ENCODE measurements at places on chromosomes 6 and 20.

DNA sequence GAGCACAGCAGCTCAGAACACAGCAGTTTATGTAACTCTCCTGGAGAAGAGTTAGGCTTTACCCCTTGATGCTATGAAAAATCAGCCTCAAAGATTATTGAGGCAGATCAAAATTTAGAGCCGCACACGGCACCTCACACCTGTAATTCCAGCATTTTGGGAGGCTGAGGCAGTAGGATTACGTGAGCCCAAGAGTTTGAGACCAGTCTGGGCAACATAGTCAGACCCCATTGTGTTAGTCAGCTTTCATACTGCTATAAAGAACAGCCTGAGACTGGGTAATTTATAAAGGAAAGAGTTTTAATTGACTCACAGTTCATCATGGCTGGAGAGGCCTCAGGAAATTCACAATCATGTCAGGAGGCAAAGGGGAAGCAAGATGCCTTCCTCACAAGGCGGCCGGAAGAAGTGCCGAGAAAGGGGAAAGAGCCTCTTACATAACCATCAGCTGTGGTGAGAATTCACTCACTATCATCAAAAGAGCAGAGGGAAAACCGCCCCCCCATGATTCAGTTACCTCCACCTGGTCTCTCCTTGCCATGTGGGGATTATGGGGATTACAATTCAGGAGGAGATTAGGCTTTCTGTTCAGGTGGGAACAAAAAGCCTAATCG, 87.7 kb downstream of the SGK1 start:
- DNase-seq, result no peak

- no peak for DNase-seq
These were observed 35.6 kb upstream of the NFATC2 start for GRCh38 chr20:51578145-51578459.

- DNase-seq, result no peak
These were observed 93.7 kb downstream of the SULF2 start for GRCh38 chr20:47691625-47692024.

DNA sequence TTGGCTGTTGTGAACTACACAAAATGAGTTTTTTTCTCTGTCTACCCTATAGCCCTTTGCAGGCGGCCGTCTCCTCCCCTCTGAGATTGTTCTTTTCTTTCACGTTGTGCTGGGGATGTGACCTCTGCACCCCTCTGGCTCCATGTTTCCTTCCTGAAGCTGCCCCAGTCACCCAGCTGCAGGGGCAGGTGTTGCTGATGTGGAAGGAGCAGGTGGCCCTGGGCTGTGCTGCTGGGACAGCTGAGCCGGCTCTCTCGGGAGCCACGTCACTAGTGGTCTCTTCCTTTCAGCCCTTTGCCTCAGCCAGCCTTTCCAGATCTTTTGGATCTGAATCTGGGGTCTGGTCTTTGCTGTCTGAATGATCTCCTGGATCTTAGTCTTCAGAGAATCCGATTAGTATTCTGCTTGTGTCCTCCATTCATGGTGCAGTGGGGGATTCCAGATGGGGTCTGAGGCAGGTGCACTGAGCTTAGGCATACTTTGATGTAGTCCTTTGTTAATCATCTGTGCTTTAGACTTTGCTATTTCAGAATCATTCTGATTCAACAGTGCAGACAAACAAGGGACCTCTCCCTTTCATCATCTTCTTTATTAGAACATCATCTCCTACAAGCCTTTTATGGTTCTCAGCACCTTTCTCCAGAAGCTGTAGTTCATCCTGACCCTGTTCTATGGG, 31.4 kb downstream of the TMEM181 start:
- DNase-seq, result no peak

GRCh38 chr6:17020889-17021538, 80.8 kb upstream of the STMND1 start:
- DNase-seq, result no peak

- DNase-seq, result no peak
These were observed 433.7 kb upstream of the HSF2 start for GRCh38 chr6:121965739-121966138.

- DNase-seq, result no peak
These were observed 31.3 kb downstream of the KCNK15 start for GRCh38 chr20:44776980-44777379.
